ENCODE measurements at places on chromosomes 3 and 15.

DNA sequence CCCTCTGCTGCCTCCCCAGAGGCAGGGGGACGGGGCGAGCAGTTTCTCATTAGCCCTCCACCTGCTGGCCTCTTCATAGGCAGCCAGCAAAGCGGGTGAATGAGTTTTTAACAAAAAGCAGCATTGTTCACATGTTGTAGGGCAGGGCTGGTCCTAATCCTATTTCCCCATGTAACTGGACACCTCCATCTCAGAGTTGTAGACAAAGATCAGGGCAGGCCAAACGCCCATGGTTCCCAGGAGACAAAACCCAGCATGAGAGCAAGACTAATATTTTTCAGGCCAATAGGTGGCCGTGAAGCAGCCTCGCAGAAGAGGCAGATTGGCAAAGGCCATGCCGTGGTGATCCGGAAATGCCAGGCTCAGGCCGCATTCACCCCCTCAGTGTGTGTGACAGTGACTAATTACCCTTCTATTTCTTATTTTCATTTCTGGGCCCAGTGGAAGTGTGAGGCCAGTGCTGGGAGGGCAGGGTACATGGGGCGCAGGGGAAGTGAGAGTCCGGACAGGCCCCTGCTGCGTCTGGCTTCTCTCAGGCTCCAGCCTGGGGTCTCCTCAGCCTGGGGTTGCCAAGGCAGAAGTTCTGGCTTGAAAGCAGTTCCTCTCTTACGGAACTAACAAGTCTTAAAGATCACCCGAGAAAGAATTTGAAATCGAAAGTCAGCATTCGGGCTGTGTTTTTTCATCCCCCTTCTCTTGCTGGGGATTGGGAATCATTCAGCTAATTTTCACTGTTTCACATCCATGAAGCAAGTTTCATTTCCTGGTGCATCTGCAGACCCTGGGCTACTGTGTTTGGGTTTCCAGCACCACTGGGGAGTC lies 64.8 kb downstream of the BOC start:
- no peak for DNase-seq

- DNase-seq: no peak
Measured at GRCh38 chr3:10338164-10338470, 17.2 kb upstream of the SEC13 start.

- no peak for DNase-seq
Measured at GRCh38 chr15:70081612-70082011, 16.1 kb downstream of the TLE3 start.

- no peak for DNase-seq
Measured at GRCh38 chr15:69848551-69849231, 249.0 kb downstream of the TLE3 start.

GRCh38 chr3:165476399-165477060 lies 280.3 kb upstream of the SLITRK3 start:
- DNase-seq: no peak

DNA sequence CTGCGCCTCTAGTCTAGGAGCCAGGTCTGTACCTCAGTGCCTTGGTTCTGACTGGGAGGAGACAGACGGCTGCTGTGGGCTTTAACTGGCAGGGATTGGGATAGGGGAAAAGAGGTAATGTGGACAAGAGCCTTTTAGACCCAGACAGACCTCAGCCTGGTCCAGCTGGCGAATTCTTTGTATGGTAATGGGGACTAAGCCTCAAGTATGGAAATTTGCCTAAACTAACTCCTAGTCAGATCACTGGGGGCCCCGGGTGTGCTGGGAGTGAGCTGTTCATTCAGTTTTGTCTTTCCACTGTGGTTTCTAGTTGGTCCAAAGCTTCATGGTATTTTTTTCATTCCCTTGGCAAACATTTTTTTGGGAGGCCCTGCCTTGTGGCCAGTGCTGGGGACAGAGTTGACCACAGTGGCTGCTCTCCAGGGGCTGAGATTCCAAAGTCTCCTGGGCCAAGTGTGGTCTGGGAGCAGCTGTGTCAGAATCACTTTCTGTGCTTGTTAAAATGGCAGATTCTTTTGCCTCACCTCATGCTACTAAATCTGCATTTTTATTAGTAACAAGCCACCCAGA lies 261.4 kb upstream of the C2CD4B start:
- no peak for DNase-seq

GRCh38 chr3:12188328-12188648 lies 29.6 kb upstream of the TIMP4 start:
- no peak for DNase-seq

GRCh38 chr3:172341482-172342059 lies 106.7 kb downstream of the GHSR start:
- no peak for DNase-seq

- DNase-seq: no peak
Measured at GRCh38 chr3:63353383-63353782, 75.3 kb downstream of the SYNPR start.

- DNase-seq: no peak
Measured at GRCh38 chr3:67689806-67690205, 35.4 kb upstream of the SUCLG2 start.

DNA sequence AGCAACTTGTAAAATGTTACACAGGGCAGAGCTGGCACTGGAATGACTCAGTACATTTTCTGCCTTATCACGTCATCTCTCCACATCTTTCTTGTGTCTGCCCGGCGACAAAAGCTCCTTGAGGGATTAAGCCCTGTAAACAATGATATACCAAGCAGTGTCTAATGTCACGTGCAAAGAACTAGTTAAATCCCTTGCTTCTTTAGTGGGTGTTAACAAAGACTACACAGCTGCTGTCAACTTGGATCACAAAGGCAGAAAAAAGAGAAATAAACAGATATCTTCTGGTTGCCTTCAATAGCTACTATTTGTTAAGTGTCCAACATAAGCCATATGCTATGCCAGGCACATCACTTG lies 48.1 kb upstream of the FRMD4B start:
- no peak for DNase-seq

DNA sequence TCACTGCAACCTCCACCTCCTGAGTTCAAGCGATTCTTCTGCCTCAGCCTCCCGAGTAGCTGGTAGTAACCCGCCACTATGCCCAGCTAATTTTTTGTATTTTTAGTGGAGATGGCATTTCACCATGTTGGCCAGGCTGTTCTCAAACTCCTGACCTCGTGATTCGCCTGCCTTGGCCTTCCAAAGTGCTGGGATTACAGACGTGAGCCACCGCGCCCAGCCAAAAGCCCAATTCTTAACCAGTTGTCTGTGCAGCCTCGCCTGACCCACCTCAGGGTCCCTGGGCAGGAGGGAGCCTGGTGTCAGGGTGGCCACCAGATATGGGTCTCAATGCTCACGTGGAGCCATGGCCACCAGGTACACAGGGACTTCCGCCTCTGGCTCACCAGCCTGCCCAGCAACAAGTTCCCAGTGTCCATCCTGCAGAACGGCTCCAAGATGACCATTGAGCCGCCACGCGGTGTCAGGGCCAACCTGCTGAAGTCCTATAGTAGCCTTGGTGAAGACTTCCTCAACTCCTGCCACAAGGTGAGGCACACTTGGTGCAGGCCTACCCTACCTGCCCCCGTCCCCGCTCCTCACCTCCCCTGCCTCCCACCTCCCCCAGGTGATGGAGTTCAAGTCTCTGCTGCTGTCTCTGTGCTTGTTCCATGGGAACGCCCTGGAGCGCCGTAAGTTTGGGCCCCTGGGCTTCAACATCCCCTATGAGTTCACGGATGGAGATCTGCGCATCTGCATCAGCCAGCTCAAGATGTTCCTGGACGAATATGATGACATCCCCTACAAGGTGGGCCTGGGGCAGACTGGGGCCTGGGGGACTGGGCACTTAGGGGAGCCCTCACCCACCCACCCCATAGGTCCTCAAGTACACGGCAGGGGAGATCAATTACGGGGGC lies 48.6 kb downstream of the SEMA3G start:
- no peak for DNase-seq

DNA sequence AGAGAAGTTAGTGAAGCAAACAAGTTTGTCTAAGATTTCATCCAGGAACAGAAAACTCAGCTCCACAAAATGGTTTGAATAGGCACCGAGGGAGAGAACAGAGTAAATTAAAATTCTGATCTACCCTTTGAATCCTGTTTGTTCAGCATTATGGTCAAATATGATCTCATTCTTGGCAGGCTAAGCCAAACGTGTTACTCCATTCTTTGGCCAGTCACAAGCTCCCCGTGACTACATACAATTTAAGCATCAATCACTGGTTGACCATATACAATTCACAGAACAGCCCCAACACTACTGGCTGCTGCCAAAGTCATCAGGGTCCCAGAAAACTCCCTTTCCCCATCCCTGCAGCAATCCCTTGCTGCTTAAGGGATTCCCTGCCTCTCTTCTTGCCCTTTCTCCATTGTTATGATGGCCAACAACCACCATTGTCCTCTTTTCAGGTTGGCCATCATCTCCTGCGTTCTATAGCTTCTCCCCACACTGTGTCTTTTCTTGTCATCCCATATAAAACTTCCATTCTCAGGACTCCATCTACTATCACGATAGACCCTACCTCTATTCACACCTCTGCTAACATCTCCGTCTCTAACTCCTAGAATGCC lies 46.3 kb downstream of the GOLIM4 start:
- no peak for DNase-seq

- DNase-seq: no peak
Measured at GRCh38 chr3:178966299-178967176, 105.1 kb downstream of the ZMAT3 start.

GRCh38 chr3:45353070-45353469 lies 35.3 kb upstream of the LARS2 start:
- DNase-seq: no peak

GRCh38 chr3:16240229-16241023 lies 24.3 kb downstream of the DPH3 start:
- no peak for DNase-seq

DNA sequence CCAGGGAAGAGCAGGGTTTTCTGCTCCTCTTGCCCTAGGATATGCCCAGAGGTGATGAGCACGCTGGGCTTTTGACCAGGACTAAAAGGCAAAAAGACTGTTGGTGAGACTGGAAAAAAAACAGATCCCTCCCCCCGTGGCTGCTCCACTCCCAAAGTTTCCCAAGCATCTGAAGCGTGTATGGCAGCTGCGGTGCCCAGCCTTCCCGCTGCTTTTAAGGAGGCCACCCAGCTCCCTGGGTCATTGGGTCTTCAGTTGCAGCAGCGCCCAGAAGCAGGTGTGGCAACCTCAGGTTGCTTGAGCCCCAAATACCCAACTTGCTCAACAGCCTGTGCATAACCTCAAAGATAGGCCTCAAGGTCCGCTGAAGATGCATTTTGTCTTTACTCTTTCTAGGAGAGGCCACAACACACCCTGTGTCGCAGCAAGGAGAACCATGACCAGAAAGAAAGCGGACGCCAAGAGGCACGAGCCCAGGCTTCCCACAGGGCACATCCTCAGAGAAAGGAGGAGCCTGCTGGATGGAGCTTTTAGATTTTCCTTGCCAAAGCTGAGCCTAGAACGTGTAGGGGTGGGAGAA lies 2.0 kb downstream of the SRGAP3 start:
- no peak for DNase-seq

DNA sequence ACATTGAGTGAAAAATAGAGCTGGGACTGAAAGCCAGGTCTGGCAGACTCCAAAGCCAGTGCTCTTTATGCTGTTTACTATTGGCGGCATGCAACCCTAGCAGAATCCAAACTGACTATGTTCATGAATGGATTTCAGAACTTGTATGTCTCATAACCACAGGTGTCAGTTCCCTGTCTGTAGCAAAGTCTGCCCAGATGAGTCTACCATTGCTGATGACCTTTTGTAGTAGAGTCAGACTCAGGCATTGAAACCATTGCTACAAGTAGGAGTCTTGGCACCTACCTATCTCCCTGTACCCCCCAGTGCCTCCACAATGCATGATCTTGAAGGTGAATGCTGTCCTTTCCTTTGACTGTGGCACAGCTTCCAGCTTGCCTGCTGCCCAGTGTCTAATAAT lies 157.2 kb upstream of the ROPN1 start:
- no peak for DNase-seq

GRCh38 chr3:17771177-17772017 lies 29.0 kb upstream of the TBC1D5 start:
- no peak for DNase-seq

Data from progenitor cell of endocrine pancreas (in vitro differentiated cells).